Activated CD4-positive, CD25-positive, alpha-beta regulatory T cell treated with anti-CD3 and anti-CD28 coated beads, Interleukin-2, amount 50 U/mL, for 16 hours (primary cell): ENCODE measurements at places on chromosomes 7 and 10.

DNA sequence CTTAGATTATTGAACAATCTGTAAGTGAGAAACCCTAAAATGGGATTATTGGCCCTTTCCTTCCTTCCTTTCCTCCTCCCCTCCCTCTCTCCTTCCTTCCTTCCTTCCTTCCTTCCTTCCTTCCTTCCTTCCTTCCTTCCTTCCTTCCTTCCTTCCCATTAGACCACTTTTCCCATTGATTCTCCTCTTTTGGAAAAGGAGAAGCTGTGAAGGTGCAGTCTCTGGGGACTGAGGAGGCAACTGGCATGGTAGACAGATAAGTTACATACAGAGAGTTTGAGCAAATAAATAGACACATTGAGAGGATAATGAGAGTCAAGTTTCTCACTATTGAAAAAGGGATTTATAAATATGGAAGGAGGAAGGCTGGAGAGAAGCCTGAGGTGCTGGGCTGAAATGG lies 45.0 kb upstream of the CCDC7 start:
- DNase-seq: no peak

DNA sequence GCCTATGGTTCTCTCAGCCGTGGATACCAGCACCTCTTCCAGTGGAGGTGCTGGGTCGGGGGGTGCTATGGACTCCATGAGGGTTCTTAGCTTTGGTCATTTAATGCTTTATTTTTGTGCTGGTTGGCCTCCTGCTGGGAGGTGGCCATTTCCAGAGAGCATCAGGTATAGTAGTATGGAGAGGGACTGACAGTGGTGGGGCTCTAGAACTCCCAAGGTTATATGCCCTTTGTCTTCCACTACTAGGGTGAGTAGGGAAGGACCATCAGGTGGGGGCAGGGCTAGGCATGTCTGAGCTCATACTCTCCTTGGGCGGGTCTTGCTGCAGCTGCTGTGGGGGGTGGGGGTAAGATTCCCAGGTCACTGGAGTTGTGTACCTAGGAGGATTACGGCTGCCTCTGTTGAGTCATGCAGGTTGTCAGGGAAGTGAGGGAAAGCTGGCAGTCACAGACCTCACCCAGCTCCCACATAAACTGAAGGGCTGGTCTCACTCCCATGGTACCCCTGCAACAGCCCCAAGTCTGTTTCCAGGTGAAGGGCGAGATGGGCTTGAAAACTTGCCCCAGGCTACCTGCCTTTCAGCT lies 763.2 kb upstream of the LRRTM3 start:
- DNase-seq: no peak

- no peak for DNase-seq
Observed at GRCh38 chr10:86030312-86030711, 336.3 kb downstream of the GRID1 start.

DNA sequence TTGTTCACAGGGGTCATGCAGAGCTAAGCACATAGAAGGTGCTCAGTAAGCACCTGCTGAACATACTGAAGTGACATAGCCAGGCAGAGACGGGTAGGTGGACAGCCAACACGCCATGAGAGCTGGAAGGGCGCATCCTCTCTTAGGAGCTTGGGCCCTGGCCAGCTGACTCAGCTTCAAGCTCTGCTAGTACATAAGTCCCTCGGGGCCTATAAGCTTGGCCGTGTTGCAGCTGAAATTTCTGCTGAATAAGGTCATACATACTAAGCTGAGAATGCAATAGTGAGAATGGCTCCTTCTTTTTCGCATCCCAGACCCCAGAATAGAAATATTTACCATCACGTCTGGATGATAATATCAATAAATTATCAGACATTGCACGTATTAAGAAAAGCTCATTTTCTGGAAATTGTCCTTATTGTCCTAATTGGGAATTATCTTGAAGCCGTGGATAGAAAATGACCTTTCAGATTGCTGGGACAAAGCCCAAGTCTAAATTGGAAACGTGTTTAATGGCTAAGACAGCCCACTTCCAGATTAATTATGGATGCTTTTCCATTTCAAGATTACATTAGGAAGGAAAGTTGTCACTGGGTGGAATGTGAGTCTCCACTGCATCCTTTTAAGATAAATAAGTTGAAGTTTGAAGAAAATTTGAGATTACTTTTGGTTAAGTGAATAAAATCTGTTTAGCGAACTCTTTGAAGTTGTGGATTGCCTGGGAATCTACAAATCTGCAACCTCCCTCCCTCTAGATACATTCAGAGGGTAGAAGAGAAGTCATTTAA lies 287.1 kb upstream of the C7orf33 start:
- DNase-seq: no peak

DNA sequence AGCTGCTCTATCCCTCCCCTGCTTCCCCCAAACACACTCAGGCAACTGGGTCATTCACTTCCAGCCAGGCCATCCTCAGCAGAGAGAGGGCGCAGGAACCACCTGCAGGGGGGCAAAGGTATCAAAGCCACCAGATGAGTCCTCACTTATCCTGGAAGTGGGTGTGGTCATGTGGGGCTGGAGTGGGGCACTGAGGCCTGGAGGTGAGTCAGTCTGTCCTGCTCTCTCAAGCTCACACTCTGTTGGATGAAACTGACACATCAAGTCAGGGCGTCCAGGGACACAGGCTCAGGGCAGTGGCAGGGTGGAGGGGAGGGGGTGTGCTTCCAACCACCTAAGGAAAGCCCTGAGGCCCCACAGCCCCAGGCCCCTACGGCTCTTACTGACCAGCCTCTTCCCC lies 8.0 kb upstream of the ELFN1 start:
- DNase-seq: no peak
